Umbilical cord (tissue), 2 donors: ENCODE measurements at places on chromosomes 13 and 19. TPM values are rescaled to one million over a fixed set of nuclear protein-coding genes. Genes with fewer than 3 reads are reported as not detected.

ERICH4 gene
- total RNA-seq, result not detected

ADM5 gene
- total RNA-seq, result 1.9 TPM

LRRC8E gene
- total RNA-seq, result 0.48 TPM

DNA sequence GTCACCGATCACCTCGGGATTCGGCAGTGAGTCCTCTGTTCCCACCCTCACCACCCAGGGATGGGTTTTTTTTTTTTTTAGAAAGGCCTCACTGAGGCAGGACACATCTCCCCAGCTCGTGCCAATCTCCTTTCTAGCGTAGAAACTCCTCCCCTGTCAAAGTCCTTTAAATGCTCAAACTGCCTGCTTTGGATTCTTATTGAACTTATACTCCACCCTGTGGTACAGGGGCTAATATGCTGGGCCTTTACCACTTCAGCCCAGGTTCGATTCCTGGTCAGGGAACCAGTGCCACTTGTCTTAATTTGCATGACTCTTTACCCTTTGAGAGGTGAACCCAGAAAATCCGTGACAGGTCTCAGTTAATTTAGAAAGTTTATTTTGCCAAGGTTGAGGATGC, 8.3 kb upstream of the ZNF14 start:
- DNase-seq, result no peak

- no peak for DNase-seq
Measured at GRCh38 chr19:47176071-47176626, 45.5 kb downstream of the SAE1 start.

- DNase-seq, result peak; percentile 32
Measured at GRCh38 chr19:18091217-18091608, 4.5 kb upstream of the IL12RB1 start.

DNA sequence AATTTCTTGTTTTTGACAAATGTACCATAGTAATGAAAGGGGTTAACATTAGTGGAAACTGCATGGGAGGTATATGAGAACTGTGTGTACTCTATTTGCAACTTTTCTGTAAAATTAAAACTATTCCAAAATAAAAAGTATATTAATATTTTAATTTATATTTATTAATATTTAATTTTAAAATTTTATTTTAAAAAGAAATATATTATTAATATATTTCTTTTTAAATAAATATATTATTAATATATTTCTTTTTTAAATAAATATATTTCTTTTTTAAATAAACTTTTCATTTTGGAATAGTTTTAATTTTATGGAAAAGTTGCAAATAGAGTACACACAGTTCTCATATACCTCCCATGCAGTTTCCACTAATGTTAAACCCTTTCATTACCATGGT, 101.1 kb upstream of the SLC7A1 start:
- no peak for DNase-seq

GRCh38 chr19:50780753-50781435, 9.3 kb upstream of the ACP4 start:
- no peak for DNase-seq

DNA sequence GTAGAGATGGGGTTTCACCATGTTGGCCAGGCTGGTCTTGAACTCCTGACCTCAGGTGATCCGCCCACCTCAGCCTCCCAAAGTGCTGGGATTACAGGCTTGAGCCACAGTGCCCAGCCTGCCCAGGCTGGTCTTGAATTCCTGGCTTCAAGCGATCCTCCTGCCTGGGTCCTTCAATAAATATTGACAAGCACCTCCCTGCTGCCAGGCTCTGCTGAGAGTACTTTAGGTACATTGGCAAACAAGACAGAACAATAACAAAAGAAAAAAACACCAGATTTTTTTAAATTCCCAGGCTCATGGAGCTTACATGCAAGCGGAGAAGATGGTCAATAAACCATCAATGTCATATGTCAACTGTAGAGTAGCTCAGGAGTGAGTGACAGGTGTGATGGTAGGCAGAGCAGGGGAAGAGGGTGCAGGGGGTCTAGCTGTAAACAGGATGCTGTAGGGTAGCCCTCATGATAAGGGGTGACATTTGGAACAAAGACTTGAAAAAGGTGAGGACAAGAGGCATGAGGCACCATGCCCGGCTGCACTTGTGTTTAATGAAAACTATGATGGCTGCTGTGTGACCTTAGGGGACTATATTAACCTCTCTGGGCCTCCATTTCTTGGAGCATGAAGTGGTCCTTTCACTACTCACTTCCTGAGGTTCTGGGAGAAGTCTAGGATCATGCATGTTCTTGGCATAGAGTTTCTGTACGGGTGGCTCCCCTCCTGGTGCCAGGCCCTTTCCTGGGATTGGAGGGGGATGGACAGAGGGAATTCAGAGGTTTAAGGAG, 19.6 kb downstream of the SULT2B1 start:
- no peak for DNase-seq

- DNase-seq, result no peak
Measured at GRCh38 chr13:52744842-52745375, 5.3 kb upstream of the CNMD start.

DNA sequence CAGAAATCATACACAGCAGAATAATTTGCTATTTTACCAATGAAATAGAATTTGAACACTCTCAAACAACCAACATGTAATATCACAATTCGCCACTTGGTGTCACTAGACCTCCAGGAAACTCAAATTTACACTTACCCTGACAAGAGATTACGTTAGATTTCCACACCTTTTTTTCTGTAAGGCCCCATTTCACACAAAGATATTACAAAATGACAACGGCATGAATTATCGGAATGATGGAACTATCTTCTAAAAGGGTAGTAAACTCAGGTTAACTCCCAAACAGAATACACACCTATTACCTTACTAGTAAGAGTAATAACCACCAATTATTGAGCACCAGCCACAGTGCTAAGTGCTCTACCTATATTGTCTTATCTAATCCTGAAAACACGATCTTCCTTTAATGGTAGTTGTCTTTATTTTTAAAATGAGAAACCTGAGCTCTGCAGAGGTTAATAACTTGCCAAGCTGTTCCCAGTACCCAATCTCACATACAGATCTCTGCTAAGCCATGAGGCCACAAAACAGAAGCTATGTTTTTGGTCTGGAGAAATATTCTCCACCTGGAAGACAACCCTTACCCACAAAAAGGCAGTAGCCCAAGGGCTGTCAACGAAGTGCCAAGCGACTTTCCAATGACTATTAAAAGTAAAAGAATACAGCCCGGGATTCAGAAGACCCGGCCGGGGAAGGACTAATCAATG, 152.4 kb downstream of the DCLK1 start:
- DNase-seq, result peak; percentile 62

DNA sequence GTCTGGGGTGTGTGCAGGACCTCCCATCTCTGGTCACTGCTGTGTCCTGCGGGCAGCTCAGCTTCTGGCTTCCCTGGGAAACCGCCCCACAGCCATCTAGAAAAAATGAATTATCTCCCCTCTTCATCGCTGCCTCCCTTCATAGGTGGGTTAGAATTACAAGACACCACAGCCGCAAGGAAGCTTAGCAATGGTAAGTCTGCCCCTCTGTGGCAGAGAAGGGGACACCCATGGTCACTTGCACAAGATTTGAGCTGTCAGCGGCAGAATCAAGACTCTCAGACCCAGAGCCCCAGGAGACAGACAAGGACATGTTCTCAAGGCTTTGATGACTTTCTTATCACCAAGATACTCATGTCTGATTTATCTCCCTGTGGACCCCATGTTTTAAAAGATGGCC, 110.8 kb upstream of the PABPC3 start:
- DNase-seq, result no peak
